Foreskin keratinocyte (primary cell): ENCODE measurements at places on chromosomes 2 and 18. TPM values are rescaled to one million over a fixed set of nuclear protein-coding genes. Genes with fewer than 3 reads are reported as not detected.

The ANKRD53 gene
- total RNA-seq: 0.24 and 0.28 TPM in 2 replicates

The FOXI3 gene
- 0.04 TPM in 1 of 2 replicates, not detected in the other for total RNA-seq

The PRSS56 gene
- total RNA-seq: not detected in 2 replicates

The PAIP2B gene
- 0.75 and 0.99 TPM in 2 replicates for total RNA-seq

The SLC23A3 gene
- 0.71 and 0.75 TPM in 2 replicates for total RNA-seq

The KCNJ13 gene
- total RNA-seq: not detected in 2 replicates

The DNER gene
- total RNA-seq: 2.1 and 5.5 TPM in 2 replicates

The CDK5R2 gene
- total RNA-seq: not detected in 2 replicates

The FKBP1B gene
- total RNA-seq: 15.2 and 16.7 TPM in 2 replicates

The DYNAP gene
- not detected in 2 replicates for total RNA-seq

The STARD6 gene
- 0.14 TPM in 1 of 2 replicates, not detected in the other for total RNA-seq

The MTX2 gene
- 36.7 and 42.4 TPM in 2 replicates for total RNA-seq

The IL1B gene
- 84.8 and 98.9 TPM in 2 replicates for total RNA-seq

The CCDC148 gene
- 0.51 and 0.71 TPM in 2 replicates for total RNA-seq

The ASTL gene
- not detected in 2 replicates for total RNA-seq

DNA sequence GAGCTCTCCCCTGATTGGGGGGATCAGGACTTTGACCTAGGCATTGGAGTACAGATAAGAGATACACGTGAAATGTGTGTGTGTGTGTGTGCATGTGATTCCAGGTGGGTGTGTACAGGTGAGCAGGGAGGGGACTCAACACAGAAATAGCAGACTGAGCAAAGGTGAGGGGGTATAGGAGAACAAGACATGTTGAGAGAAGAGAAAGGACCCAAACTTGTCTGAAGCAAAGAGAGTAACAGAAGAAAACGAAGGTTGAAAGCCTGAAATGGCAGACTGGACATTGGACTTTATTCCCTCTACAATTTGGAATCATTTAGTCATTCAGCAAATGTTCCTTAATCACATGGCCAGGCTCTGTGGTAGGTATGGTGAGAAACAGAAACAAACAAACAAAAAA, 23.3 kb downstream of the MRO start:
- no peak for DNase-seq

DNA sequence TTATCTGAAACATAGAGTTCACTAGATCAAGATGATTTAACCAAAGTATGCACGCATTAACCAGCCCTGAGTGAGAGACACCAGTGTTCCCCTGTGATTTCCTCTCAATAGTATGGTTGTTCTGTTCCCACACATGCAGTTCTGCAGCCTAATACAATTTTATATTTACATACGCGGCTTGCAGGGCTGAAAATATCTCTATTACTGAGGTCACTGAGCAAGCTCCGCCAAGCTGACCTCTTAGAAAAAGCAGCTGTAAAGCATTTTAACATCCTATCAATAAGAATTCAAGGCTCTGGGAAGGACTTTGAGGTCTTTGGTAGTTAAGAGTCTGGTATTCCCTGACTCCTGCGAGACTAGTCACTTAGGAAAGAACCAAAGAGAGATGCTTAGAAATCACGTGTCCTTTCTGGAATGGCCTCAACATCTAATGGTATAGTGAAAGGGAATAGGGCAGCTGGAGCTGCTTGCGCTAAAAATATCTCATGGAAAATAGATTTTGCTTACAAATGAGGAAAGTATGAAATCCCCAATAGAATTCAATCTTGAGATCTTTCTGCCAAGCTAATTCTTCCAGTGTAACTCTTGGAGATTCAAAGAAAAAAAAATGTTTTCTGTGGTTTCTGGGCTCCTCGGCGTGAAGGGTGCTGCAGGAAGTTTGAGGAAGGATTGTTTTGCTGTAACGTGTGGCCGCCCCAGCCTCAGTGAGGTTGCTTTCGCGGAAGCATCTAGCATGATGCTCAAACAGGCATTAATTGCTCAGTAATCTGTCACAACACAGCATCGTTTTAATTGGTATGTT, 59.2 kb downstream of the DOCK10 start:
- DNase-seq: no peak

GRCh38 chr18:58447402-58448095, 181.3 kb downstream of the ALPK2 start:
- no peak for DNase-seq

GRCh38 chr2:29114946-29115609, at the start of gene CLIP4:
CLIP4 (plus strand) TSS chr2:29115415; CDS start chr2:29121389, 5,974 bp downstream.
- no peak for DNase-seq

- no peak for DNase-seq
These were observed 5.0 kb downstream of the TEX44 start for GRCh38 chr2:231597627-231598026.

DNA sequence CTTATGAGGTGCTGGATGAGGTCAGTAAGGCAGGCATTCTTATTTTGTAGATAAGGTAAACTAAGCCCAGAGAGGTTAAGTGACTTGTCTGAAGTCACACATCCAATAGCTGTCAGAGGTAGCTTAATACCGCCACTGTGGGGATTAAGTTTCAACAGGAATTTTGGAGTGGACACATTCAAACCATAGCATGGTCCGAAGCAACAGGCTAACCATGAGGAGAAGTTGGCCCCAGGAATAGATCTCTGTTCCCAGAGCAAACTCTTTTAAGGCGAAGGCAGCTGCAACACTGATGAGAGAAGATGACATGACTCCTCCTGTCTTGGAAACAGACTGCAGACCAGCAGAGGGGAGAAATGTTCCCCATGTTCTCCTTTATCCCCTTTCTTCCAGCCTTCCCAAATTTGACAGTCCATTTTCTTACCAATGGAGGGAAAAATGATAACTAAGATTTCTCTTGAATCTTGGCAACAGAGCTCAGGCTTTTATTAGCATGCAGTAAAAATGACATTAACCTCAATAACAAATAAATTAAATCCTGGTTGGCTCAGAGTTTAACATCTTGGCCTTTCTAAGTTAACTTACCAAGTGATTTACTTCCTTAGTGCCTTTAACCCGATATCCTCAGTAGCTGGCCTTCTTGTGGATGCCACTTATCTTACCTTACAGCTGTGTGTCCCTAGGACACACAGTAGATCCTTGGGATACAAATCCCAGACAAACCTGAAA, 67.9 kb upstream of the STPG4 start:
- DNase-seq: no peak

DNA sequence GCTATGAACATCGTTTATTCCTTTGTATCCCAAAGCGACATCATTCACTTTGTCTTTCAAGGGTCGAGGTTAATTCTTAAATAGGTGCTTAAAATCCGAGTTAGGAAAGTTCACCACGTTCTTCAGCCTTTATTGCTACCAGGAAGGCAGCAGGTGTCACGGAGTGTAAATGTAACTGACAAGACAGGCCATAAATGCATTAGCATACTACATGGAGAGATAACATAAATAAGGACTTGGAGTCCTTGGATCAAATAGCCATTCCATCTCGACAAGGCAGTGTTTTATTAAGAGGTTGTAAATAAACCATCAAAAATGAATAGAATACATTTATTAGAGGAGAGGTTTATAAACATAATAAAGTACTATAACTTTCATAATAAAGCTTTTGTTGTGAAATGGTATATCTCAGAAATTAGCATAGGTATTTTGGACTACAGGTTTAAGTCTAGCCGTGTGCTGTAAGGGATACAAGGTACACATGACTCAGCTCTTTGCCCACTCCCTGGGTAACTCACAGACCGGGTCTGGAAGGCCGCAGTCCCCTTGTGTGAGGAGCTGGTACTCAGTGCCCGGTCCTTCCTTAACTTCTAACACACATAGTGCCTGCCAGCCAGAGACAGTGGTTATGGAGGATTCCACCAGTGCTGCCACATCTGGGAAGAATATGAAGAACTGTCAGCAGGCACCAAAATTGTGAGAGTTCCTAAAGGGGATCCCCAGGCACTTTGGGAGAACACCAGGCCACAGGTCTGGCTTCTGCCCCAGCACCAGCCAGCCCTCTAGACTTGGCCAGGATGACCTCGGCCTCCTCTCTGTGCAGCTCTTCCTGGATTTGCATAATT, 29.4 kb downstream of the CAPN13 start:
- DNase-seq: no peak

DNA sequence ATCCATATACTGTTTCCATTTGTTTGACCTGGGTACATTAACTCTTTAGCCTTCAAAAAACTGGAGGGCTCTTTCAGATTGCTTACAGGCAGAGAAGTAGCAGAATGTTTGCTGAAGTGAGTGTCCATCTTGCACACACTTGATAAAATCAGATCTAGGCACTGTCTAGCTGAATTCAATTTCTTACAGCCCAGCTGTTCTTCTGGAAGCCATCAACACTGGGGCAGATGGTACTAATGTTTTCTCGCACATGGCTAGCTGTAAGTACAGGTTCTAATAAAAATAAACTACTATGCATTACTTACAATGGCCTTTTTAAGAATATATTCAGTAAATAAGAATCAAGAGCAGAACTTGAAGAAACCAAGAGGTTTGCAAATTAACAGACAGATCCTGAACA, 175.9 kb downstream of the NBAS start:
- no peak for DNase-seq

- no peak for DNase-seq
These were observed 74.8 kb downstream of the WDSUB1 start for GRCh38 chr2:159211447-159212396.

DNA sequence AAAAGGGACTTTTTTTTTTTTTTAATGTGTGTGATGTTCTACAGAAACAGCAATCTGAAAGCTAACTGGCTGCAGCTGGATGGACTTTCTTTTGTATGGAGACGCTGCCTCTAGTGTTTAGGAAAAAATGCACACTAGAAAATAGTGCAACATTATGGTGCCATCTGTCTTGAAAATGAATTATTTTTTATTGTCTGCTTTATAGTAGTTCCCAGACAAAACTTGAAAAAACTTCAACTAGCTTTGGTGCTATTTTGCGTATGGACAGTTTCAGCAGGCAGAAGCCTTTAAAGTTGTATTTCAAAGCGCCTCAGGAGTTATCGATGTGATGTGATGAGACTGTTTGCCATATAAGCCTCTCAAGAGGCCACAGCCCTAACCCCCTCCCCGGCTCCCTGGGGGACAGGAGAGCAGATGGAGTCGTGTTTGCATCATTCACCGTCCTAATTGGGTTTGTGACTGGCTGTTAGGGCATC, 86.9 kb downstream of the LTBP1 start:
- no peak for DNase-seq

- no peak for DNase-seq
These were observed 17.7 kb downstream of the TANK start for GRCh38 chr2:161177969-161178368.

GRCh38 chr2:121074293-121074932, 210.6 kb downstream of the TFCP2L1 start:
- no peak for DNase-seq

GRCh38 chr2:215811003-215811402, 202.3 kb downstream of the MREG start:
- DNase-seq: no peak

DNA sequence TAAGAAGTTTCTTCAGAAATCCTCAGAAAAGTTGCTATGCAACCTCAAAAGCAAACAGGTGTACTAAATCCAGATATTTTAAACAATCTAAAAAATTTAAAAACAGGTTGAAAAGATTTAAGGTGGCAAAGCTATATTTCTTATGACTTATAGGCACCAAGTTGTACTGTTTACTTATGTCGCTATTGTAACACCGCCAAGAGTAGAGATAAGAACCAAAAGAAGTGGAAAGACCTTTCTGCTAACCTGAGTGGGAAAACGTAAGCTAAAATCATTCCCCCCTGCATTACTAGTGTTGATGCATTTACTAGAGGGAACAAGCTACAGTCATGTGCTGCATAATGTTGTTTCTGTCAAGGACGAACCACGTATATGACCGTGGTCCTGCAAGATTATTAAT, 83.1 kb downstream of the TRIP12 start:
- DNase-seq: no peak

DNA sequence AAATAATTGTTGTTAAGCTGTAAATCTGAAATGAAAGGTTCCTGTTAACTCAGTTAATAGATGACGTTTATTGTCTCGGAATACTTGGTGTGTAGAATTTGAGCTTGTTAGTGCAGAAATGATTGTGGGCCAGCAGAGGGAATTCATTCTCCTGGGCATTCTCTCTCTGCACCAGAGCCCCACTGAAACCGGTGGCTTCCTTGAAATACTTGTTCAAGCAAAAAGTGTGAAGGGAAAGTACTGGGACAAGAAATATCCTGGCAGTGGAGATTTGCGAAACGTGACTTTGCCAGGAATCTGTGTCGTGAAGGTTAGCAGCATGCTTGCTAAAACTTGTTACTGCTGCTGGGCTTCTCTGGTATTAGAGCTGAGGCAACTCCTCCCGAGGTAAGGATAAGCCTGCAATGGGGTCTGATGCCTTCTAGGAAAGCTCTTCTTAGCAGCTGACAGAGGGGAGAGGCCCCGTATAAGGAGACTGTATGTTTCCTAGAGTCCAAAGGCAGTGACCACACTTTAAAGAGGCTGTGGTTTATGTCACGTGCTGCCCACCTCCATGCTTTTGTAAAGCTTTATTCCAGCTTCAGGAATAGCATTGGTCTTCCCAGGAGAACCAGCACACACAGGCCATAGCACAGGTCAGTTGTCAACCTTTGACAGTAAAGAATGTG, 2.0 kb downstream of the ITGA6 start:
- peak; percentile 40 for DNase-seq

DNA sequence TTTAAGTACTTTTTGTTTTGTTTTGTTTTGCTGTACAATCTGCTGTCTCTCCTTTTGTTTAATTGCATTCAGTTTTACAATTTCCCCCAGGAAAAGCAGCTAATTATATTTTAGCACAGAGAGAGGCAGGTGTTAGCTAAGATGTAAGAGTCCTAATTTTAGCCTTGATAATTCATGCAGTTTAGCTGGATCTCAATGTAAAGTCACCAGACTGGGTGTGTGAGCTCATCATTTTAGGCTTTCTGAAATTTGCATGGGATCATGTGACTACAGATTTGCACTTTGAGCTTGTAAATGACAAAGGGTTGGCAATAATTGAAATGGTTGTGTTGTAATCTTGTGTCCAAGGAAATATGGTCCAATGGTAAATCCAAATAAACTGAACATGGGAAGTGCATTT, 68.5 kb downstream of the ETAA1 start:
- DNase-seq: no peak

- no peak for DNase-seq
These were observed 13.1 kb downstream of the PPP3R1 start for GRCh38 chr2:68238955-68239822.

GRCh38 chr2:170396799-170397459, 219.0 kb downstream of the MYO3B start:
- DNase-seq: no peak

DNA sequence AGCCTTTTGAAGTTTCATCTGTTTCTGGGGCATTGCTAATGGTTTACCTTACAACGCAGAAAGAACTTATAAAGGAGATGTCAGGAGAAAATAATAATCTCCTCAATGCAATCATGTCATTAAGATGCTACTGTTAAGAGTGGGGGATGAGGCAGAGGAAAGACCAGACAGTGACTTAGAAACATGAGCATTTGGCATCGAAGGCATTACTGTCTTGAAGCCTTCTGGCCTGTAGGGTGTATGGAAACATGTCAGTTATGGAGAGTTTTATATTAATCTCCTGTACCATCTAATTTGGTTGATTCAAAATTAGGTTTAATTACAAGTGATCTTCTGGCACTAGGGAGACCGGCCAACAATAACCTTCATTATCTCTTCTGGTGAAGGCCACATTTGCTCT, 32.5 kb downstream of the CDC42EP3 start:
- DNase-seq: no peak
